ENCODE measurements at places on chromosomes 13 and 19.
A peak's percentile ranks its signal among the peaks of the same experiment; 100 is the strongest.

DNA sequence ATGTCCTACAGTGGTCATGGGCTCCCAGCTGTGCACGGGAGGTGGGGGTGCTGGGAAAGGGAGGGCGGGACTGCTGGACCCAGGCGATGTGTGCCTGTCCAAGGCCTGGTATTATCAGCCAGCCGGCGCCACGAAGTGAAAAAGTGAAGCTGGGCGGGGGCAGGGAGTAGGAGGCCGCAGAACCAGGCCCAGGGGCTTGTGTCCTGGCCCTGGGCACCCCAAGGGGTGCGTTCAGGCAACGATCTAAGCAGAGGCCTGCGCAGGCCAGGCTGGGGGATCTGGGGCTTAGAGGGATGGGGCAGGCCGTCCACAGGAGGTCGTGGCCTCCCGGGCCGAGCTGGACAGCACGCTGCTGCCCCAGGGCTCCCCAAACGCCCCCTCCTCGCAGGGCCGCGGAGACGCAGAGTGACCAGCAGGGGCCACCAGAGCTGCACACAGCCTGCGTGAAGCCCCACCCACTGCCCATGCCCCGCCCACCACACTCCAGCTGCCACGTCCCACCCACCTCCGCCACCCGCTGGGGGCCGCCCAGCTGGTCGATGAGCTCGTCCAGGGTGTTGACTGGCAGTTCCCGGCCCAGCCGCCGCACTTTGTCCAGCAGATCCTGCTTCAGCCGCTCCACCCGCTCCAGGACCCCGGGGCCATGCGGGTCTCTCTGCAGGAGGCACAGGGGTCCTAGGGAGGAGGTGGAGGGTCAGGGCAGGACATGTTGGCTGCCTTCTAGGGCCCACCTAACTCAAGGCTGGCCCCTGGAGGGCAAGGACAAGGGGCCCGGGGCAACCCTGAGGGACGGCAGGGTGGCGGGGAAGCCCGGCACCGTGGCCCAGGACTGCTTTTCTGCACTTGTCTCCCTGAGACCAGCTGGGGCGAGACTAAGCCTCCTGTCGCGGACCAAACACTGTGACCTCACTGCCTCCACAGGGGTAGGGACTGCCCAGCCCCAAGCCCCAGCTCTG is 9.5 kb downstream of the GPX4 start:
- DNase-seq = peak; percentile 94

- peak; percentile 38 for DNase-seq
Observed at GRCh38 chr13:110289174-110289573, 17.8 kb downstream of the COL4A1 start.

- DNase-seq = no peak
Observed at GRCh38 chr13:79516595-79516994, 35.6 kb downstream of the NDFIP2 start.

GRCh38 chr13:20848203-20848602 is 54.3 kb downstream of the XPO4 start:
- no peak for DNase-seq

DNA sequence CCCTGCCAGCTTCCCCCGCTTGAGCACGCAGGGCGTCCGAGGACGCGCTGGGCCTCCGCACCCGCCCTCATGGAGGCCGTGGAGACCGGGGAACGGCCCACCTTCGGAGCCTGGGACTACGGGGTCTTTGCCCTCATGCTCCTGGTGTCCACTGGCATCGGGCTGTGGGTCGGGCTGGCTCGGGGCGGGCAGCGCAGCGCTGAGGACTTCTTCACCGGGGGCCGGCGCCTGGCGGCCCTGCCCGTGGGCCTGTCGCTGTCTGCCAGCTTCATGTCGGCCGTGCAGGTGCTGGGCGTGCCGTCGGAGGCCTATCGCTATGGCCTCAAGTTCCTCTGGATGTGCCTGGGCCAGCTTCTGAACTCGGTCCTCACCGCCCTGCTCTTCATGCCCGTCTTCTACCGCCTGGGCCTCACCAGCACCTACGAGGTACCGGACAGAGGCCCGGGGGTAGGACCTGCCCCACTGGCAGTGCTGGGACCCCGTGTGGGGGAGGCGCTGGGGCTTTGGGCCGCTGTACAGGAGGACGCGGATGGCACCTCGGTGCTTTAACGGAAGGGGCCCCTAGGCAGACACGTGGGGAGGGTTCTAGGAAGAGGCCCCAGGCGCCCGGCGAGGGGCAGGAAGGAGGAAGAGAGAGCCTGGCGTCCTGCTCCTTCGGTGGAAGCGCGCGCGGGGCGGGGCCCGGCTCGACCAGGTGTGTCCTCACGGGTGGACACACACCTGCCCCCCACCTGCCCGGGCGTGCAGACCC is 681 bp downstream of the SLC5A5 start:
- DNase-seq = peak; percentile 84

DNA sequence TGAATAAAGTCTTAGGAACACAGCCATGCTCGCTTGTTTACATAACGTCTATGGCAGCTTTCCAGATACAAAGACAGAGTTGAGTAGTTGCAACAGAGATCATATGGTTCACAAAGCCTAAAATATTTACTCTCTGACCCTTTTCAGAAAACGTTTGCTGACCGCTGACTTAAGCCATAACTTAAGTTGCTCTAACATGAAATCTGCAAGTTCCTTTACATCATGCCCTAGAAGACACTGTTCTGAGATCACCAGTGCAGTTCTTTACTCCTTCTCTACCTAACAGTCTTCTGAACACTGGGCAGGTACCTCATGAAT is 166.4 kb downstream of the DCLK1 start:
- no peak for DNase-seq

GRCh38 chr13:46553521-46553885 is 533 bp downstream of the LRCH1 start:
- DNase-seq = no peak

- no peak for DNase-seq
Observed at GRCh38 chr13:100273552-100273951, 184.7 kb downstream of the PCCA start.

DNA sequence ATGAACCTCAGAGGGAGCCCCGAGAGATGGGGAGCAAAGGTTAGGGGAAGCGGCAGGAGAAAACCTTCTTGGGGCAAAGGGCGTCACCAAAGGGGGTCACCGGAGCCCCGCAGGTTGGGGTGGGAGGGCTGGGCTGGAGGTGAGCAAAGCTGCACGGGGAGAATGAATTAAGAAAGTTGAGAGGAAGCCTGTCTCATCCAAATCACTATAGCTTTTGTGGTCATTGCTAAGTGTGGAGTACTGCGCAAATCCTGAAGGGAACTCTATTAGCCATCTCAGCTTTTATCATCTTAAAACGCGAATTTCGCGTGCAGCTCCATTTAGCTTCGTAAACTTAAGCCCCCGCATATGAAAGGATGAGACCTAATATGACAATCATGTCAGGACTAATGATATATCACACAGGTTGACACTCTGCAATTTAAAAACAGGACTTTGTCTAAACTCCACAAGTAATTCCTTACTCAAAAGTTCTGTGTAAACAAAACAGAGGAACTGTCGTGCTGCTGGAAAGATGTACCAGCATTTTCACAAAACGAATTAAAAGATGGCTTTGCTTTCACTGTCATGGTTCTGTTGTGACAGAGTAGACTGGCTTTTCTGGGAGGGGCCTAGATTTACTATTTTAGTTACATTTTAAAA is 631 bp downstream of the LACC1 start:
- DNase-seq = no peak

DNA sequence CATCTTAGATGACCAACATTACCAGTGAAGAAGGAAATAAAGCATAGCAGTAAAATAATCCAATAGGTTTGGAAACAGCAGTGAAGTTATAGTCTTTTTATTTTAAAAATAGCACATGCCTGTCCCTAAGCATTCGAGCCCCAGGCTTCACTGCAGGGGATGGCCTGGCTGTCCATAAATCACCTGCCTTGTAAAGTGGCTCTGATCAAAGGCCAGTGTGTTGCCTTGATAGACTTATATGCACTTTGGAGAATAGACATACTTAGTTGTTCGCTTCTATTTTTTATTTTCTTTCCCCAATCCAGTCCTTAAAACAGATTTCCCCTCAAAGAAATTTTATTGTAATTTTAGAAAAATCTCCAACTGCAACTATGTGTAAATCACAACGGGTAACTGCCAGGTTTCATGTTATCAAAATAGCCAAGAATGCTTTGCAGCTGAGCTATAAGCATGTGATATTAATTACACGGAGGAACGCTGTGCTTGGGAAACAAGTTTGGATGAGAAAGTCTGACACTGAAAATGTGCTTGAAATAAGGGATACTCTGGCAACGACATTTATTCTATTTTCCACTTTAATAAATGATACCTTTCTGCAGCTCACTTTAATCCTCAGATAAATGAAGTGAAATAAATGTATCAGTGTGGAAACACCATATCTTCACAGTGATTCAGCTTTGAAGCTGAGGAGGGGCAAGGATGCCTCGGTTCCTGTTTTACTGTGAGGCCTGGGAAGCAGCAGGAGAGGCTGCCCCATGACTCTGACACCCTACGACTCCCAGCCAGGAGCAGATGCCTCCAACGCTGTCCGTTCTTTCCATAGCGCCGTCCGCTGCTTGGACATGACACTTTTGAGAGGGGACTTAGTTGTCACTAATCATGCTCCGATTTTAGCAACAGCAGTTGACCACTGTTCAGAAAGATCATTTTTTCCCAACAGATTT is 5.5 kb upstream of the METTL21C start:
- DNase-seq = no peak

- DNase-seq = no peak
Observed at GRCh38 chr13:92513672-92514071, 712.9 kb upstream of the GPC6 start.

GRCh38 chr13:91785431-91786119 is 387.2 kb downstream of the GPC5 start:
- DNase-seq = no peak

DNA sequence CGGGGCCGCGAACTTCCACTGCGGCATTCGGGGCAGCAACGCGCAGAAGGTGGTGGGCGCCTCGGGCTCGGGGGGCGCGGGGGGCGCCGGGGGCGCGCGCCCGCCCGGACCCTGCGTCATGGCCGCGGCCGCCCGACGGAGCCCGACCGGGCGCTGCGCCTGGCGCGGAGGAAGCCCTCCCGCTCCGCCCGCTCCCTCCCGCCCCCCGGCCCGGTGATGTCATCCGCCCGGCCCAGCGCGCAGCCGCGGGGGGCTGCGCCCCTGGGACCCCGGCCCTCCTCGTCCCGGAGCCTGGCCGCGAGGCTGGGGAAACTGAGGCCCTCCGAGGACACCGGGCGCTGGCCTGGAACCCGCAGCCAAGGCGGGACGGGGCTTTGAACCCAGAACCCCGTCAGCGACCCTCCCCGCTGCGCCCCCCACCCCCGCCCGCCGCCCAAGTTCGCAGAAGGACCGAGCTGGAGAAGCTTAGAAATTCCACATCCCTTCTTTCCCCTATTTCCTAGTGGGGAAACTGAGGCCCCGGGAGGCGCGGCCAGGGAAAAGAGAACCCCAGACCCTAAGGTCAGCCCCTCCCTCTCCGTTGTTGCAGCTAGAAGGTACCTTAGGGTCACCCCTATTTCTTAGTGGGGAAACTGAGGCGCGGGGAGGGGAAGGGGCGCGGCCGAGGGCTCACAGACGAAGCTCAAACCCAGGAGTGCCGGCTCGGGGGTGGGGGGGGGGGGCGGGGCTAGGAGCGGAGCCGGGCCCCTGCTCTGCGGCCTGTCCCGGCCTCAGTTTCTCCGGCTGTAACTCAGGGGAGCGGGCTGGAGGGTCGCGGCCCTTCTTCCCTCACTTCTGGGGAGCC is at the start of gene SHC2:
Gene SHC2, minus strand, starts transcription at position 157 of the 844 bp plus-strand sequence. Its CDS starts 37 bp downstream, at position 120.
- no peak for DNase-seq

- no peak for DNase-seq
Observed at GRCh38 chr19:31629579-31630363, 280.5 kb upstream of the TSHZ3 start.

DNA sequence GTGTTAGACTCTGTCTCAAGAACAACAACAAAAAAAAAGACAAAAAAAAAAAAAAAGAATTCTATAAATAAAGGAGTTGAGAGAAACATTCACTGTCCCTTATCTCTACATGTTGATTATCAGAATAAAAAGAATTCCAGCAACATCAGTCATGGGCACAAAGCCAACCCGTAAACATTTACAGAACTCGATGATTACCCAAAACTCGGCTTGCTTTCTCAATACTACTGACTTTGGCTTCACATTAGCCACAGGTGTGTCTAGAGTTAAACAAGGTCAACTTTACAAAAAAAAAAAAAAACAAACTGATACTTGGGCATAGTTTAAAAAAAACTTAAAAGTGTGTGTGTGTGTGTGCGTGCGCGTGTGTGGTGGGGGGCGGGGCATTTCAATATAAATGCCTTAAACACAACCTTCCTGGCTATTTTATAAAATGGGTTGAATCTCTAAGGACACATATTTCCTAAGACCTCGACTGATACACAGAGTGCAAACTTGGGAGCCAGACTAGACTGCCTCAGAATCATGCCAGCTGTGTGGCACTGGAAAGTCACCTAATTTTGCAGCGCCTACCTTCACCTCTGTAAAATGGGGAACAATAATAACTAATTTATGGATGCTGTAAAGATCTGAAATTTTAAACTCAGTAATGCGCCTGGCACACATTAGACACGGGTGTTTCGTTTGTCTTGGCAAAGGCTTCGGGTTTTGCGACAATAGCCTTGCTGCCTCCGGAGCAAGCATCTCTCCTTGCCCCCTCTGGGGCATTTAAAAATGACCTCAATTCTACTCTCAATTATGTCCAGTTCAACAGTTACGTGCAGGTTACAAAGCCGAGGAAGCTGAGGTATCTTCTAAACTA is 922 bp downstream of the EBPL start:
- no peak for DNase-seq

GRCh38 chr19:46491975-46492682 is 3.5 kb downstream of the PNMA8B start:
- no peak for DNase-seq

DNA sequence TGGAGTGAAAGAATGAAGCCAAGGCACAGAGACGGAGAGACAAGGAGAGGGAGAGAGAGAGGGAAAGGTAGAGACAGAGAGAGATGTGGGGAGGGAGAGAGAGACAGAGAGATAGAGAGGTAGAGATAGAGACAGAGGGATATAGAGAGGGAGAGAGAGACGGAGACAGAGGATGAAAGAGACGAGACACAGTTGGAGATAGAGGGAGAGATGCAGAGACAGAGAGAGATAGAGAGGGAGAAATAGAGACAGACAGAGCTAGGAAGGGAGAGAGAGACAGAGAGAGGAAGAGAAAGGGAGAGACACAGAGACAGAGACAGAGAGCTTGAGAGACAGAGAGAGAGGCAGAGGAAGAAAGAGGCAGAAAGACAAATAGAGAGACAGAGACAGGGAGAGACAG is 4.5 kb upstream of the CSNK1G2 start:
- DNase-seq = no peak

GRCh38 chr19:10871711-10872545 is 575 bp downstream of the CARM1 start:
- peak; percentile 79 for DNase-seq

DNA sequence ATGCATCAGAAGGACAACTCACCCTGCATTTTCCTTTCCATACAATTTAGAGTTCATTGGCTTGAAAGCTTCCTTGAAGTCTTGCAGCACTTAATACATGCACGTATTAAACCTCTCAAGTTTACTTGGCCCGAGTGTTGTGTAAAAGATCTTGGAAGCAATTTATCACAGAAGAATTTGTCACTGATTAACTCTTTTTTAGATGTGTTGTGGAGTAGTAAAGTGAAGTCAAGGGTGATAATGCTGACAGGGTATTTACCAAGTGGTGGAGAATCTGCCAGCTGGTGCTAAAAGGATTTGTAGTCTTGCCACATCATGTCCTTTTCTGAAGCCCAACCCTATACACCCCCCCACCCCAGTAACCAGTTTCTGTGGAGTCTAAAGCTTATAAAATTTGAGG is 421.0 kb upstream of the MIR17HG start:
- DNase-seq = no peak

- DNase-seq = no peak
Observed at GRCh38 chr13:33649212-33649878, 168.6 kb upstream of the RFC3 start.

GRCh38 chr13:46334035-46334822 is 52.8 kb downstream of the RUBCNL start:
- DNase-seq = no peak
